Ureter (tissue), 1 donor: ENCODE measurements at places on chromosomes 4 and X. TPM values are rescaled to one million over a fixed set of nuclear protein-coding genes. Genes with fewer than 3 reads are reported as not detected.

MAMLD1 gene
- 6.1 TPM for total RNA-seq

TMEM31 gene
- total RNA-seq, result not detected

MBNL3 gene
- 85.1 TPM for total RNA-seq

SSX4 gene
- total RNA-seq, result not detected

ERCC6L gene
- total RNA-seq, result 0.26 TPM

- no peak for DNase-seq
These were observed 305.3 kb downstream of the TRIML1 start for GRCh38 chr4:188444500-188444899.

- no peak for DNase-seq
These were observed 233.8 kb upstream of the CPEB2 start for GRCh38 chr4:14768449-14768848.

DNA sequence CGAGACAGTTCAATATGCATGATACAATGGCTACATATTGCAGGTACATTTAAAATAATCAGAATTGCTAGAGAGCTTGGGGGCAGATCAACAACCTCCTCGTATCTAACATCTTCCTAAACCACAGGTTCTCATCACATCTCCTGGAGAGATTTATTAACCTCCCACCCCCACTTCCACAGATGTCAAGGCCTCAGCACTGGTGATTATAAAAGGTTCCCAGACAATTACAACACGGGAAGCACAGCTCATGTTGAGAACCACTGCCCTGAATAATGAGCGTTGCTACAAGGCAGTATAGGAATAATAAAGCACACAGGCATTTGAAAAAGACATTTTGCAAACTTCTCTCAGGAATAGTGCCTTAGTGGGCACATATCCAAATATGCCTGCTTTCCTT is 42.8 kb downstream of the ELOVL6 start:
- no peak for DNase-seq

- no peak for DNase-seq
These were observed 11.8 kb downstream of the CLDN2 start for GRCh38 chrX:106931831-106932491.

DNA sequence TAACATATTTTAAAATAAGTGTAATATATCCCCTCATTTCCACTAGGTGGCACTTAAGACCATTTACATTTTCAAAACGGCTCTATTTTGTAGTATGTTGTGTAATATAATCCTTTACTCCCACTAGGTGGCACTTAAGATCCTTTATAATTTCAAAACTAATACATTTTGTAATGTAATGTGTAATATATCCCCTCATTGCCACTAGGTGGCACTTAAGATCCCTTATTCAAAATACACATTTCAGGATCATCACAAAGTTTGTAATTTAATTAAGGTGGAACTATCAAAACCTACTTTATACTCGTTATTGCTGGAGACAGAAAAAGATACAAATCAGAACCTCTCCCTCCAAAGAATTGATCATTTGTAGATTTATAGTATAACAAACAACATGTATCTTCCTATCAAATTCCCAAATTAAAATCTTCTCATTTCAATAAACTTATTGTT is 132.5 kb downstream of the ARHGAP6 start:
- no peak for DNase-seq

DNA sequence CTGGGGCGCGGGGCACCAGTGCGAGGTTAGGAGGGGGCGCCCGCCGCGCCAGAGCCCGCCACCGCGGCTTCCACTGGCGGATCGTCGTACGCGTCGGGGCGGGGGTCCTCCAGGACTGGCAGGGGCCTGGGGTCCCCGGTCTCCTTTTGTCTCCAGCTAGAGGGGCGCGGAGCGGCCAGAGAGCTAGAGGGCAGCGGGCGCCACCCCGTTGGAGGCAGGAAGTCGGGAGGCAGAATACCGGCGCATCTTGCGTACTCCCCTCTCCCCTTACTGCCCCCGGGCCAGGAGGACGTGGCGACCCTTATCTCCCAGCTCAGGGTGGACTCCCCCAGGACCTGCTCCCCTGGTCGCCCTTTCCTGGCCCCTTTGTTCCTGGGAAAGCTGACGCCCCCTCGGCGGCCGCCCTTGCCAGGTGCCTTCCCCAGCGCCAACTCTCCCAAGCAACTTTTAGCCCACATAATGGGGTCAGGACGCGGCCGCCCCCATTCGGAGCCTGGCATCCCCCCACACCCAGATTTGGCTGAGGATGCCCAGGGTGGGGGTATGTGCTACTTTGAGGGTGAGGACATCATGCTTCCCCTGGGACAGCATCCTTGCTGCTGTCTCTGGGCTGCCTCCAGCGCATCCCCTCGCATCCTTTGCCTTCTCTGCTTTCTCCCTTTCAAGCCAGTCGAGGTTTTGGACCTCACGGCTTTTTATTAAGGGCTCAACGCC is 933 bp downstream of the CNKSR2 start:
- no peak for DNase-seq

DNA sequence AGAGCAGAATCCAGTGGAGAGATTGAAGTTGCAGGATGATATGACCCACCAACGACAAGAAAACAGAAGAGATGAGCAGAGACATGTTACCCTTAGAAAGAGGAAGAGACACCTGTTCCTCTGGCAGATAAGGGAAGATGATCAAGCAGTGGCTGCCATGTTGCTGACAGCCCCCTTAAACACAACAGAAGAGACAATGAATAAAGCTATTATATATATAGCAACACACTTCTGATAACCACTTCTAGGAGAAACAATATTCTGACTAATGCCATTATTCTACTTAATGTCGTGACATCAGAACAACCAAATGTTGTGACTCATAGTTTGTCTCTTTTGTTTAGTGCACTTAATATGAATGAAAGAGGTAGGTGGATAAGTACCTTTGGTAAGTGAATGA is 44.9 kb downstream of the SH3RF1 start:
- DNase-seq, result no peak

- no peak for DNase-seq
These were observed 483.7 kb upstream of the INTU start for GRCh38 chr4:127149086-127149485.

GRCh38 chr4:86481440-86481839 is 112.7 kb upstream of the PTPN13 start:
- no peak for DNase-seq

DNA sequence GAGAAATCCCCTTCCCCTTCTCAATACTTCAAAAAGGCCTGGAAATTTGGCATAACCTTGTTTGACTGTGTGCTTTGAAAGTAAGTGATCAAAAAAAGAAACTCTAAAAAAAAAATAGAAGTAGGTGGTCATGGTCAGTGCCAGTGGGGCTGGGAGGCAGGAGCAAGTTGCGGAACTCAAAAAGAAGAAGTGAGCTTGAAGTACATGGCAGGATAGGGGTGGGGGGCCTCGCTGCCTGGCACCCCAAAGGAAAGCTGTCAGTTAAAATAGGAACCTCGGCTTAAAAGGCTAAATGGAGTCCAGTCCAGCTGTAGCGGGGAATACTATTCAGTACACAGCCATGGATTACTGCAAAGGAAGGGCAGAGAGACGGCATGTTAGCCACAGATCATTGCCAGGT is 12.2 kb upstream of the NKRF start:
- DNase-seq, result no peak
